ENCODE measurements at places on chromosomes 1 and 21.

DNA sequence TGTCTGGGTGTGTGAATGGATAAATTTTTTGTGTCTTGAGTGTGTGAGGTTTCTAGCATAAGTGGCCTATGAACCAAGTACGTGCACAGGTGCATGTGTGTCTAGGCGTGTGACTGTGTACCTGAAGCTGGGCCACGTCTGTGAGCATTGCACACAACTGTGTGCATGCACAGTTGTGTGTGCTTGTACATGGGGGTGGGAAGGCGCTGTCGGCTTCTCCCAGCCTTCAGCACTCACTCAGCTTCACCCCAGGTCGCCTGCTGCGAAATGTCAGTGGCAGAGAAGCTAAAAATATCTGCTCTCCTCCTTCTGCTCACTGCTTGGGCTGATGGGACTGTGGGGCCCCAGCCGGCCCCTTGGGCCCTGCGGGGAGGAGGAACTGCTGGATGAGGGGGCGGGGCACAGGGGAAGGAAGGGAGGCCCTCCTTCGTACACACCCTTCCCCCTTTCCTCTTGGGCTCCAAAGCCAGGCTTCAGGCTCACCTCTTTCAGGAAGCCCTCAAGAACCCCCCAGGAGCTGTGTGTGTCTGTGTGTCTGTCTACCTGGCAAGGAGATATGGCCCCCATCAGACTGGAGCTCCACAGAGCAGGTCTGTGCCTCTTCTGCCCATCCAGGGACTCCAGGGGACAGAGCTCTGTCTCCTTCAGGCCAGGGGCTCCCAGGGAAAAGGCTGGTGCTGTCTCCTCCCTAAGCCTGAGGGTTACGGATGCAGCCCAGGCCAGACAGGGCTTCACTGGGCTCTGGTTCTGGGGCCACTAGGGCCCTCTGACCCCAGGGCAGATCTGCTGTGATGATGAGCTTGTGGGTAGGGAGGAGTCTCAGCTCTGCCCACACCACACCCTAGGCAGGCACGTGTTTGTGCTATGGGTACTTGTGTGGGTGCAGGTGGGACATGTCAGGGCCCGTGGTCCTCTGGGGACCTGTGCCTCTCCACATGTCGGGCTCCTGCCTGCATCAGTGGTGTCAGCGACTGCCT, 35.6 kb upstream of the WASF2 start:
- DNase-seq = peak; percentile 53

- no peak for DNase-seq
These were observed 43.8 kb downstream of the FGGY start for GRCh38 chr1:59340411-59341307.

DNA sequence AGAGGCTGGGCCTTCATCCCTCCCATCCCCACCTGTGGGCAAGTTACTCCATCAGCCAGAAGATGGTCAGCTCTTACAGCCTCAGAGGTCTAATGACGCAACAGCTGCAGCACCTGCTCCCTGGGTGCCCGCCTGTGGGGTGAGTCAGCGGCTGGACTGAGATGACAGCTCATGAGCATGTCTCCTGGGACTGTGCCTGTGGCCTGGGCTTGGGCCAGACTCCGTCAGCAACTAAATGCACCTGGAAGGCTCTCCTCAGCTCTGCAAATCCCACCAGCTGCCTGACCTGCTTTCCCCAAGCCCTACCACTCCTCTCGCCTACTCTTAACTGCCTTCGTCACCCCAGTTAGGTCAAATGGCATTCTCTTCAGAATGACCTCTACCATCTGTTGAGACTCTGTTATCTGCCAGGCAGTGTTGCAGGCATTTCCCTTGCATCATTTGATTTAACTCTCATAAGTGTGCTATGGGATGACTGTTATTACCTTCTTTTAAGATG, 47.7 kb downstream of the ETS2 start:
- DNase-seq = no peak

- no peak for DNase-seq
These were observed 14.0 kb downstream of the GTF2B start for GRCh38 chr1:88877382-88877825.

DNA sequence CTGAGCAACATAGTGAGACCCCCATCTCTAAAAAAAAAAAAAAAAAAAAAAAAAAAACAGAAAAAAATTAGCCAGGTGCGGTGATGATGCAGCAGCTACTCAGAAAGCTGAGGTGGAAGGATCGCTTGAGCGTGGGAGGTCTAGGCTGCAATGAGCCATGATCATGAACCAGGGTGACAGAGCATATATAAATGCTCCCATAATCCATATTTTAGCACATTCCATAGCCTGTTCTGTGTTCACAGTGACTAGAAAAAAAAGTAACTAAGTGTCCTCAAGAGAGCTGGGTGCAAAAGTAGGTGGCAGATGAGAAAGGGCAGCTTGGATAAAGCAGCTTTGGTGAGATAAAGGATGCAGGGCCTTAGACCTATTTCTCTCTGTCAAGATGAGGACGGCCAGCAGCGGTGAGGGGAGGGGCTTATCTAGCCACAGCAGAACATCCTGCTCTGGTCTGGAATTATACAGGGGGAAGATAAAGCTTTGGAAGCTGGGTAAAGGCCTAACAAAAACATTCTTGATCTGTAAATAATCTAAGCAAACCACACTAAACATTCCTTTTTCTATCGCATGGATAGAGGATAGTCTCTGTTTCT, 205.3 kb downstream of the DAB1 start:
- no peak for DNase-seq

DNA sequence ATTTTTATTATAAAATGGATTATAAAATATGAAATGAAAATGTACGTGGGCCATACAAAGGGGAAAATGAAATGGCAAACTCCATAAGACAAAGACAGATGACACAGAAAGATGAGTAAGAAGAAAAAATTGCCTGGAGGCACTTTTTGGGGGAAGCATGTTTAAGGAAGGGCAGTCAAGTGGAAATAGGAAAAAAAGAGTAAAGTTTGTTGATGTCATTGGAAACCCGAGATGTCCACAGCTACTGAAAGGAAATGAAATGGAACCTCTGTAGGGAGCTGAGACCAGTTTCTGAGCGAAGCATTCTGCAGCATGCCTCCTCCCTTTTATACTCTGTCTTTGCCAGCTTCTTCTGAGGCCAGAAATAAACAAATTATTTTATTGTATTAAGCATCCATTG, 203.4 kb upstream of the UBE2U start:
- DNase-seq = no peak

DNA sequence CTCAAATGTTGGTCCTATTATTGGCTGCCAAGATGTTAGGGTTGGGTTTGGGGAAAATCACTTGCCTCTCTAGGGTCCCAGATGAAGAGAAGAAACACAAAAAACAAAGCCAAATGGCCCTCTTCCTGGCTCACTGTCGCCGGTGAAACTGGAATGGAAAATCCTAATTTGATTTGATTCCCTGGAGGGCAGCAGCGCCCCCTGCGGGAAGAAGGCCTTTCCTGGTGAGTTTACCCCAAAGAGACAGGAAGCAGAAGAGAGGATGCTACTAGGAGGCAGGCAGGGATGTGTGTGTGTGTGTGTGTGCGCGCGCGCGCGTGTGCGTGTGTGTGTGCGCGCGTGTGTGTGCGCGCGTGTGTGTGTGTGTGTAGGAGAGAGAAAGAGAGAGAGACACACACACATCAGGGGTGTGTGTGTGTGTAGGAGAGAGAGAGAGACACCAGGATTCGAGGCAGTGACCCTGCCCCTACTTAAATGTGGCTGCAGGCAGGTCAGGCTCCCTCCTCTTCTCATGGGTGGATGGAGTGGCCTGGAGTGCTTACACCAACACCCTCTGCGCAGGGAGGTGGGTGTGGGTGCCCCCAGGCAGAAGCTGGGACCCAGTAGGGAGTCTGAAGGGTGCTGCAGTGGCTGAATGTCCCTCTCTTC, 3.1 kb upstream of the SELENON start:
- DNase-seq = peak; percentile 84

DNA sequence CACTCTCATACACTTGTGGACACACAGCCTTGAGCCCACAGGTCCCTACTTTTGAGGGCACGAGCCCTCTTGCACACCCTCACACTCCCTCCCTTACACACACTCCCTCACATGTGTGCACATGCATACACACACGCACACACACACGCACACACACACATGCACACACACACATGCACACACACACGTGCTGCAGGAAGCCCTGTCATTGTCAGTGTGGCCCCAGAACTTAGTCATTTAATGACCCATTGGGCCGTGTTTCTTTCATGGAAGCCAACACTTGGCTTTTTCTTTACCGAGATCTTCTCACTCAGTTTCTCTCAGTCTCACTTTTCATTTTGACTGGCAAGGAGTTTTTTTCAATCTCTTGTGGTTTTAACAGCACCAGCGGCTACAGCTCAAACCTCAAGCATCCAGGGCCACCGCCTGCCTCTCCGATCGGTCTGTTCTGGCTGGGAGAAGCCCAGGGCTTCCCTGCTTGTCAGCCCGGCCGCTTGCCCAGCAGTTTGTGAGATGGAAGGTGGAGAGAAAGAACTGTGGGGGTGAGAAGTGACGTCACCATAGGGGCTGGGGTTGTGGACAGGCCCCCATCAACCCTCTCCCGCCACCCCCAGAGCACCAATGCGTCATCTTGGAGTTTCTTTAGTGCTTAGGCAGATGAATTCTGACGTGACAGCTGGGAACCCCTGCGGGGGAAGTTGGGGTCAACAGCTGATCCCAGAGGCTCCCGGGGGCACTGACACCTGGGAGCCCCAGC, 15.8 kb upstream of the TNFRSF8 start:
- peak; percentile 57 for DNase-seq

DNA sequence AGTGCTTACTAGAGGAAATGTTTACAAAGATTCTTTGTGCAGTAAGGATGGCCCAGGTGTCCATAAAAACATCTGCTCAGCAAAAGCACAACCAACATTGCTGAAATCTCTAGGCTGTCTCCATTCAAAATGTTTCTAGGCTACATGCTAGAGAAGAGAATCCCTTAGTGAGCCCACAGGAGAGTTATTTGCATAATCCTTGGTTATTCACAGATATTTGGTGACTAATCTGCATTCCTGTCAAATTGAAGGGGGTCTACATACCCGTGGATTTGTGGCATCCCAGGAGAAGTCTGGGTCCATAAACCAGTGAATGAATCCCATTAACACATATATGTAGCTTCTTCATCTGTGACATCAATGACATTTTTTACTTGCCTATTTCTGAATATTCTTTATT, 261.3 kb upstream of the ESRRG start:
- no peak for DNase-seq

DNA sequence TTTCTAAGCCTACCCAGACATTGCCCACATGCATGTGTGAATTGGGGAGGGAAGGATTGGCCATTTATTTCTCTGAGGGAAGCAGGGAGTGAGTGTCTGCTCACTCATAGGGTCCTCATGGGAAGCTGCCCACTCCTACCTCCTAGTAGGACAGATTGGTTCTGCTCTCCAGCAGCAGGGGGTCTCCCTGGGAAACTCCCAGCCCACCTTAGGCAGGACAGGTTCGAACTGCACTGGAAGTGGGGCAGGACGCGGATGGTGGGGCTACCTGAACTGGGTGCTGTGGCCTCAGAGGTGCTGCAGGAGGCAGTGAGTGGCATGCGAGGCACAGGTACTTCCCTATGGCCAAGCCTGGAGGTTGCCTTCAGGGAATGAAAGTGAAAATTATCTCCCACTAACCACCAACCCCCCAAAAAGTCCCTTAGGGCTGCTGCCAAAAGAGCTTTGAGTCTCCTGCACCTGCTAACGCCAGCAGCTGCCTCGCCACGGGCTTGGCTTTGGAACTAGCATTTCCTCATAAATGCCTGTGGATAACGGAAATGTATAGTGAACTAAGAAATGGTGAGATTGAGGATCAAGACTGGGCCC, 157.0 kb upstream of the COA6 start:
- no peak for DNase-seq

DNA sequence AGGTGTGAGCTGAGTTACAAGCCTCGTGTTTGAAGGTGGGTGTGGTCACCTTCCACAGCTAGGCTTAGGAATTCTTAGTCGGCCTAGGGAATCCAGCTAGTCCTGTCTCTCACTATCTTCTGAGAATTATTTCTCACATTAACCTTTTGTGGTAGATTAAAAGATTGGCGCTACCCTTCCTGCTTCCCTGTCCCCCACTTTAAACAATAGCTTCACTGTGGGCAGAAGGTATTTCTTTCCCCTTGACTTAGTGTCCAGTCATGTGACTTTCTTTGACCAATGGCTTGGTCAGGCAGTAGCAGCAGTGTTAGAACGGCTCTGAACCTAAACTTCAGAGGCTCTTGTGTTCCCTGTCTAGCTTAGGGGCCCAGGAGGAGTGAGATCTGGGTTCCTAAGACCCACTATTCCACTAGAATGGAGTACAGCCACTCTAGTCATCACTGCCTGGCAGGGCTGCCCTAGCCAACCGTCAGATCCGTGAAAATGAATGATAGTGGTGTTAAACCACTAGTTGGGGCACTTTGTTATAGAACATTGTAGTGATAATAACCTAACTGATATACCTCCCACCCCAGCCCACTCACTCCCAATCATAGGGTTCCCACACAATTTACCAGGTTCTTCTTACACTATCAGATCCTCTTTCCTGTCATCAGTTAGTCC, 13.9 kb upstream of the C1orf141 start:
- no peak for DNase-seq

- DNase-seq = no peak
These were observed 72.3 kb downstream of the MAP10 start for GRCh38 chr1:232877365-232878028.

GRCh38 chr1:33410091-33410701, 20.7 kb downstream of the PHC2 start:
- DNase-seq = no peak

DNA sequence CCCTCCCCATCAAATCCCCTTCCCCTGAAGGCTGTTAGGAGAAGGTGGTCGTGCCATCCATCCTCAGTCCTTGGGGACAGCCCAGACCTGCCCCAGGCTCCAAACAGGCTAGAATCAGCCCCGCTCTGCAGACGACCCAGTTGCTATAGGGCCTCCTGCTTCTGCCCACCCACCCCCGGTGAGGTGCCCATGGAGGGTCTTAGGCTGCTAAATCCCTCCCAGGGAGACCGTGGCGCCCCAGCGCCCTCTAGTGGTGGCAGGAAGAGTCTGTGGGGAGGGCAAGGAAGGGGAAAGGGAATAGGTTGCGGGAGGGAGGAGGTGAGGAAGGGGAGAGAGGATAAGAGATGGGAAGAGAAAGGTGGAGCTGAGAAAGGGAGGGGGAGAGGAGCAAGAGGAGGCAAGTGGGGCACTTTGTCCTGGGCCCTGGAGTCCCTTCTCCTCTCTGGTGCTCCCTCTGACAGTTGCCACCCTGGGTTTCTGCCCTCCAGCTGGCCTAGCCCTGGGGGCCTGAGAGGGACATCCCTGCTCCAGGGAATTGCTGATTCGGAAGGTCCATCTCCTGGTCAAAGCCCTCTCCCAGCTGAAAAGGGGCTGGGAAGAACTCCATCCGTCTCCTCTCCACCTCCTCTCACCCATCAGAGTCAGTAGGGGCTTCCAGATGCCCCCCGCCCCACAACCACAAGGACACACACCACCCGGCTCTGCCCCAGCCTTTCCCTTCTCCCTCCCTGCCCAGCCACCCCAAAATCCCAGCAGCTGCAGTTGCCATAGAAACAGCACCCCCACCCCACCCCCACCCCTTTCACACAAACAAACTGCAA, 55.4 kb downstream of the CAMK2N1 start:
- peak; percentile 15 for DNase-seq
